NCI-H526 (cell line): ENCODE measurements at places on chromosomes 1 and 21.

DNA sequence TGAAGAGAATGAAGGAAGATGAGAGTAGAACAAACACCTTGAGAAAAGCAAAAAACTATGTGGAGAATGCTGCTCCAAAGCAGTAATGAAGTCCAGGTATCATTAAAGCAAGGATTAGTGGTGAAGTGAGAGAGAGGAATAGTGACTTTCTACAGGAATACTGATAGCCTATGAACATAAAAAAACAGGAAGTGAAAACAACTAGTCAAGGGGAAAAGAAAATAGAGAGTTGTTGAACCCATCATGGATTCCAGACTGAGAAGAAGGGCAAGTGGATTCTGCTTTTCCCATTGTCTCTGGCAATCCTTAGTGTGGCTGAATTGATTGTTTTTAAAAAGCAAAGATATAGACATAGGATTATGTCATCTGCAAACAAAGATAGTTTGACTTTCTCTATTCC lies 119.9 kb upstream of the LHX8 start:
- no peak for DNase-seq

GRCh38 chr1:224151117-224151516 lies 31.9 kb upstream of the DEGS1 start:
- DNase-seq, result no peak

DNA sequence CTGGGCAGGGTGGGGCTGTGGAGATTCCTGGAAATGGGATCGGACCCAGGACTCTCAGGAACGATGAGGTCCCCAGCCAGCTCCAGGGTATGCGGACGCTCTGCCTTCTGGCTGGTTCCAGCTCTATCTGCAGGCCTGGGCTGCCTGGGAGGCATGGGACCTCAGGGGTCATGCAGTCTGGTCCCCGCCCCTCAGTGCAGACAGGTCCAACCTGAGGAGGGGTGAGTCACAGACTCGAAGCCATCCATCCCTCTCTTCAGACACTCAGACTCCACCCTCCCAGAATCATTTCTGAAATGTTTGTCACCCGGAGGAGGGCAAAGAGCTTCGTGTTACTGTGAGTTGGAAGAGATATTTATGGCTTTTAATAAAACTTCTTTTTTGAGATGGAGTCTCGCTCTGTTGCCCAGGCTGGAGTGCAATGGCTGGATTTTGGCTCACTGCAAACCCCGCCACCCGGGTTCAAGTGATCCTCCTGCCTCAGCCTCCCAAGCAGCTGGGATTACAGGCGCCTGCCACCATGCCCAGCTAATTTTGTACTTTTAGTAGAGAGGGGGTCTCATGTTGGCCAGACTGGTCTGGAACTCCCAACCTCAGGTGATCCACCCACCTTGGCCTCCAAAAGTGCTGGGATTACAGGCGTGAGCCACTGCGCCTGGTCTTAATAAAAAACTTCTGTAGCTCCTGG lies 5.9 kb upstream of the MYOM3 start:
- DNase-seq, result no peak

- peak; percentile 77 for DNase-seq
Measured at GRCh38 chr1:34213956-34214355, 37.2 kb downstream of the C1orf94 start.

DNA sequence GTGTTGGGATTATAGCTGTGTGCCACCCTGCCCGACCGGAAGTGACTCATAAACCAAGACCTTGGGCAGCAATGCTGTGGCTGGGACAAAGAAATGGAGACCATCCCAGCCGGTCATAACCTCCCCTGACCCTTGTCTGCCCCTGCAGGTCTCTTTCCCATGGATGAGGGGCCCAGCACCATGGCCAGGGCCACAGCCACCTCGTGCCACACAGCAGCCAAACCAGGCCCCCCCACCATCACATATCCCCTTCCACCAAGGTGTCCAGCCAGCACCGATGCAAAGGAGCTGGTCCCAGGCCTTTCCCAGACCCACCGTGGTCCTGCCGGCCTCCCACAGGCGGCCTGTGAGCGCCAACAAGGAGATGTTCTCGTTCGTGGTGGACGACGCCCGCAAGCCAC lies 42.2 kb downstream of the FHAD1 start:
- DNase-seq, result no peak

DNA sequence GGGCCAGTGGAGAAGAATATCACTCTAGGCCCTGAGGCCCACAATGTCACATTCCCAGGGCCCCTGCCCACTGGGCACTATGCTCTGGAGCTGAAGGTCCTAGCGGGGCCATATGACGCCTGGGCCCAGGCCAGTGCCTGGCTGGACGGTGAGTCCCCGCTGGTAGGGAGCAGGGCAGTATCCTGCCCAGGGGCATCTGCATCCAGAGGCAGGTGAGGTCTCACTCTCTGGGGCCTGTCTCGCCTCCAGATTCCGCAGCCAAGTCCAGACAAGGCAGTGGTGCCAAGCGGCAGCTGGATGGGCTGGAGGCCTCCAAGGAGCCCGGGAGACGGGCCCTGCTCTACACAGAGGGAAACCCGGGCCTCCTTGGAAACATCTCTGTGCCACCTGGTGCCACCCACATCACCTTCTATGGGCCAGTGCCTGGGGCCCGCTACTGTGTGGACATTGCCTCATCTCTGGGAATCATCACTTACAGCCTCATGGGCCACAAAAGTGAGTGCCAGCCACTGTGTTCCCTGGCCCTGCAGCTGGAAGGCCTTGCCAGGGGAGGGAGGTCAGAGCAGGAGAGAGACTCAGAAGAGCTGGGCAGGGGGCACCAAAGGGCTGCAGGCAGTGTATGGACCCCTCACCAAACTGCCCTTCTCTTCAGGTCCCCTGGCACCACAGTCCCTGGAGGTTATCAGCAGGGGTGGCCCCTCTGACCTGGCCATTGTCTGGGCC lies 11.1 kb upstream of the PTPN7 start:
- DNase-seq, result no peak

GRCh38 chr1:20551945-20552727 lies at the start of gene FAM43B:
TSS of gene FAM43B (plus strand) at chr1:20552573. CDS start at chr1:20552974, 401 bp downstream.
- no peak for DNase-seq

DNA sequence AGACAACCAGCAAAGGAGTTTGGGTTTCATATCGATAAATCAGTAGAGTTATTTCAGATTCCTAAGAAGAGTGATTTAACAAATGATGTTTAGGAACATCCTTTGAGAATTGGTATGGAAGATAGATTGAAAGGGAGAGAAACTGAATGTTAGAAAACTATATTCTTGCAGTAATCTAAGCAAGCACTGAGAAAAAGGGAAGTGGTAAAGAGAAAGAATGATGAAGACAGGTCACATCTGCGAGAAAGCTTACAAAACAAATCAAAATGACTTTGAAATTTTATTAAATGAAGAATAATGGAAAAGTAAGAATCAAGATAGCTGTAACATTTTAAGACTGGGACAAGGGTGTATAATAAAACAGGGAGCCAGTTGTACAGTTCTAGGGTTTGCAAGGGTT lies 177.0 kb downstream of the HS2ST1 start:
- DNase-seq, result no peak

- DNase-seq, result no peak
Measured at GRCh38 chr21:43779660-43780059, 3.6 kb upstream of the CSTB start.

GRCh38 chr1:114956570-114956969 lies 73.1 kb upstream of the TSHB start:
- DNase-seq, result peak; percentile 45

DNA sequence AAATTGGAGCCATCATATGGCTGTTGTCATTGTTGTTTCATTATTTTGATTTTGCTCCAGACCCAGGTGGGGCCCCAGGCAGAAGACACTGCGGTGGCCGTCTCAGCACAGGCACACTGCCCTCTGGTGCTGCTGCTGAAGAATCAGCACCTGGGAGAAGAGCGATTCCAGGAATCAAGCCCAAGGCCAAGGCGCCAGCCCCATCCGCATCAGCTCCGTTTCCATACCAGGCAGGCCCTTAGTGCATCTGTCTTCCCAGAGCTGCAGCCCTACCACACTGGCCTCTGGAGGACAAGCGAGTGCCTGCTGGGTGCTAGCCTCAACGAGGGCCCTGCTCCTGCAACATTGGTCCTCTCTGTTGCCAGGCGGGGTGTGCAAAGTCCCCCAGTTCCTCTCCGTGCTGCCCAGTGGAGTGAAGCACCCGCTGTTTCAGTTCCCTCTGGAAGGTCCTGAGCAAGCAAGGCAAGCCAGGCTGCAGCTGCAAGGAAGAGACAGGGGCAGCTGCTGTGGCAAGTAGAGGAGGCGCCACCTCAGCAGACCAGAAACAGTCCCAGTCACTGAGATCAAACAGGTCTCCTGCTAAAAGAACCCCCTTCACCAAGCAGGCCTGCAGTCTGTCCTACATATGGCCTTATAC lies 5.2 kb downstream of the GRIK3 start:
- DNase-seq, result peak; percentile 43

DNA sequence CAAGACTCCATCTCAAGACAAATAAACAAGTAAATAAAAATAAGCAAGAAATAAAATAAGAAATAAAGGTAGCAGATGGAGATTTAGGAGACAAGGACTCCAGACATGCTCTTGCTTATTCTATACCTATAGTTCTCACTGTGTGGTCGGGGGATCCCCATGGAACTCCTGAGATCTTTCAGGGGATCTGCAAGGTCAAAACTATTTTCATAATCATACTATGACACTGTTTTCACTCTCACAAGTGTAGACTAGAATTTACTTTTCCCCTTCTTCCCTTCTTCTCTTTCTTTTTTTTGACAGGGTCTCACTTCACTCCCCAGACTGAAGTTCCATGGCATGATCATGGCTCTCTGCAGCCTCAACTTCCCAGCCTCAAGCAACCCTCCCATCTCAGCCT lies 29.8 kb upstream of the NLRP3 start:
- DNase-seq, result no peak

DNA sequence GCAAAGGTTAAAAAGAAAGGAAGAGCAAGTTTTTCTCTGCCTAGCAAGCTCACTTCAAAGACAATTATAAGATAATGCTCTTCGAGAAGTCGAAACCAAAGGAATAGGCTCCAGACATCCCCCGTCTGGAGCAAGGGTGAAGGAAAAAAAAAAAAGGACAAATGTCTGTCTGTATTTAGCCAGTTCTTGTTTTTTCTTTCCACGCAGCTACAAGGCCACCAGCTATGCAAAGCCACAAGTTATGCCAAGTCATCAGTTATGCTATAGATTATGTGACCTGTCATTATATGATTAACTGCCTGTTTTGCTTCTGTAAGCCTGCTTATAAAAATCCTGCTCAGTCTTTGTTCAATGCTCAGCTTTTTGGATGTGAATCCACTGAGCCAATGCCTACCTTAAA lies 2.4 kb upstream of the THEM5 start:
- DNase-seq, result no peak

GRCh38 chr1:77447669-77448068 lies 165.8 kb downstream of the AK5 start:
- peak; percentile 99 for DNase-seq

GRCh38 chr1:27528818-27529703 lies 39.1 kb upstream of the WASF2 start:
- DNase-seq, result peak; percentile 38

DNA sequence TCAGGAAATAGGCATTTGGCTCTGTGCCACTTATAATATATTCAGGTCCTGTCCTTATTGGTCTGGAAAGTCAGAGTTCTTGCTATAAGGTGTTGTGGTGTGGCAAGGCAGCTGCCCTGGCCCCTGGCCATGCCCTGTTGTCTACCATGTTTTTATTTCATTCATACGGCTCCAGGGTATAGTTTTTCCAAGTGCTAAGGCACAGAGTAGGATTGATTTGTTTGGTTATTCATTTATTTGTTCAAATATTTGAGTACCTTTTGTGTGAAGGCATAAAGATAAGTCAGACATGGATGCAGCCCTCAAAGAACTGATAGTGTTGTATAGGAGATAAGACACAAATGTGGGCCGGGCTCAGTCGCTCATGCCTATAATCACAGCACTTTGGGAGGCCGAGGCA lies 10.1 kb downstream of the ZBTB8B start:
- DNase-seq, result no peak

DNA sequence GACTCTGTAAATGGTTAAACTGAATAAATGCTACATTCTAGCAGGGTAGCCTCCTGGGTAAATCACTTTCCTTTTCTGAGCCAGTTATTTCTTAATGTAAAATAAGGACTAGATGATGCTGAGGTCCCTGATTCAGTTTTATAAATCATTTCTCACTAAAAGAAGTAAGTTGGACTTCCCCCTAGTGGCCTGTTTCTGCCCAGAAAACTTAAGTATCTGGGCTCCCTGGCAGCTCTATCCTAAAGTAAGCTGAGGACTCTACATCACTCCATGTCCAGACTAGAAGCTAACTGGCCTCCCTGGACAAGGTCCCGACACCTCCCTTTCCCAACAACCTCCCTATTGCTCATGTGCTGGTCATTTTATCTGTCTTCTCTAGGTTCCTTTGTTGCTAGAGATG lies 3.0 kb downstream of the GPN2 start:
- DNase-seq, result no peak

- no peak for DNase-seq
Measured at GRCh38 chr1:58931756-58932155, 147.9 kb upstream of the JUN start.

- no peak for DNase-seq
Measured at GRCh38 chr21:37534431-37534830, 167.9 kb downstream of the DYRK1A start.

DNA sequence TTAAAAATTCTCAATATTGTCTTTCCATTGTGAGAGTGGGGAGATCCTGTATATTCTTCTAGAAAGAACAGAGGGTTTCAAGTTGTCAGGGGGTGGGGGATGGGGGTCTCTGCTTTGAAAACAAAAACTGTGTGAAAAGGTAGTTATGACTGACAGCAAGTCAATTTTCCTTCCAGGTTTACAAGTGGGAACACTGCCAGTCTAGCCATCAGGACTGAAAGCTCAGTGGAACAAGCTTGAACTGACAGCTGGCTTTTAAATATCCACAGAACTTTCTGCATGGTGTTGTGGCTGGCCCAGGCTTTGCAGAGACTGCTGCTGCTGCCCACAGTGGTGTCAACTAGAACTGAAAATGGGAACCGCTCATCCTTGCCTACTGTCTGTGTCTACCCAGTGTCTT lies 162.6 kb downstream of the TNR start:
- DNase-seq, result no peak

GRCh38 chr1:112533029-112533428 lies 24.3 kb downstream of the WNT2B start:
- DNase-seq, result no peak

GRCh38 chr1:30934613-30935012 lies 26.1 kb upstream of the SDC3 start:
- DNase-seq, result no peak

GRCh38 chr1:76957961-76958360 lies 90.7 kb downstream of the ST6GALNAC5 start:
- DNase-seq, result no peak

- DNase-seq, result no peak
Measured at GRCh38 chr1:180246579-180246978, 16.5 kb downstream of the LHX4 start.

- peak; percentile 69 for DNase-seq
Measured at GRCh38 chr1:205298191-205298994, 23.2 kb downstream of the NUAK2 start.

- DNase-seq, result no peak
Measured at GRCh38 chr1:9456833-9457232, 82.4 kb upstream of the SLC25A33 start.
